ENCODE measurements at places on chromosomes 12 and 14.
A peak's percentile ranks its signal among the peaks of the same experiment; 100 is the strongest.

GRCh38 chr12:7344833-7345606, 41.1 kb downstream of the ACSM4 start:
- no peaks in the 10 kb centered on the region for H3K27me3 ChIP-seq
- no peak overlapping the region for H3K27ac ChIP-seq
- H3K4me3 ChIP-seq: no peak overlapping the region
- DNase-seq: no peak
- H3K36me3 ChIP-seq: no peaks in the 10 kb centered on the region

- H3K4me1 ChIP-seq: no peaks in the 10 kb centered on the region
- no peaks in the 10 kb centered on the region for H3K36me3 ChIP-seq
- no peak overlapping the region for H3K4me3 ChIP-seq
Measured at GRCh38 chr12:12600659-12601058, 11.0 kb upstream of the CREBL2 start.

DNA sequence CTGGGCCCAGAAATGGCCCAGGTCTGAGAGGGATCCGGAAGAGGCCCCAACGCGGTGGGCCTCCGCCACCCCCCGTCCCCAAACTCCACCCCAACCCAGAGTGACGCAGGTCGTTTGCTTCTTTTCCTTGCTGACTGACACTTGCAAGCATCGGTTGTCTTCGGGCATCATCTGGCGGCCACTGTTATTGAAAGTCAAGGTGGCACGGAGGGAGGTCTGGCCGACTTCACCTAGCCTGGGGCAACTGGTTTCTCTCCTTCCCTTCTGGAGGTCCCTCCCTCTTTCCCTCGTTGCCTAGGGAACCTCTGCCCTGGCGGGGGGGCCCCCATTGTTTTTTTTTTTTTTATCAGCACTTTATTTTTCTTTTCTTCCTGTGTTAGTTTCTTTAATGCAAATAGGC, 241.8 kb downstream of the ALG10 start:
- DNase-seq: no peak
- no peaks in the 10 kb centered on the region for H3K4me1 ChIP-seq
- H3K4me3 ChIP-seq: no peak overlapping the region
- no peak overlapping the region for H3K27ac ChIP-seq

- H3K27ac ChIP-seq: no peak overlapping the region
- no peak for DNase-seq
- no peaks in the 10 kb centered on the region for H3K36me3 ChIP-seq
- no peaks in the 10 kb centered on the region for H3K27me3 ChIP-seq
- no peak overlapping the region for H3K4me3 ChIP-seq
- no peaks in the 10 kb centered on the region for H3K4me1 ChIP-seq
Measured at GRCh38 chr12:80549298-80549697, 105.3 kb downstream of the PTPRQ start.

- no peak overlapping the region for H3K4me3 ChIP-seq
- no peaks in the 10 kb centered on the region for H3K27me3 ChIP-seq
- no peaks in the 10 kb centered on the region for H3K36me3 ChIP-seq
- H3K4me1 ChIP-seq: no peaks in the 10 kb centered on the region
Measured at GRCh38 chr14:89137526-89138163, 279.4 kb downstream of the FOXN3 start.

DNA sequence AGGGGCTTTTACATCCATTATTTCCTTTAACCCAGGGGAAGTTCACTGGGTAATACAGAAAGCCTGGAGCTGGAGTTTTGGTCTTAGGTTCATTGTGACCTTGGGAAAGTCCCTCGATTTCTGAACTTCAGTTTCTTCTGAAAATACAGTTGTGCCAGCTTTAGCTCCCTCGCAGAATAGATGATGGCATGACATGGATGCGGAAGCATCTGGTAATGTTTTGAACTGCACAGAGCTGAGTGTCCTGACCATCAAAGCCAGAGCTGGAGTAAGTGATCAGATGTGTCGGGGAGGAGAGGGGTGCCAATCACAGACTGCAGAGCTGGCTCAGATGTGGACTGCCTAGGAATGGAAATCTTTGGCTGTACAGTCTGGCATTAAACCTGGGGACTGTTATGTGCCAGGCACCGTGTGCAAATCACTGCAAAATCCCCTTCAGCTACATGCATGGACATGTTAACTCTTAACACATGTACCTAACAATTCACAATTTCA, 180.9 kb downstream of the ETV6 start:
- H3K27ac ChIP-seq: no peak overlapping the region
- DNase-seq: no peak
- peaks cover 48% of the 10 kb centered on the region for H3K4me1 ChIP-seq
- H3K36me3 ChIP-seq: no peaks in the 10 kb centered on the region
- no peaks in the 10 kb centered on the region for H3K27me3 ChIP-seq

- no peak overlapping the region for H3K27ac ChIP-seq
- no peaks in the 10 kb centered on the region for H3K27me3 ChIP-seq
Measured at GRCh38 chr14:38171197-38171596, 36.5 kb upstream of the SSTR1 start.

DNA sequence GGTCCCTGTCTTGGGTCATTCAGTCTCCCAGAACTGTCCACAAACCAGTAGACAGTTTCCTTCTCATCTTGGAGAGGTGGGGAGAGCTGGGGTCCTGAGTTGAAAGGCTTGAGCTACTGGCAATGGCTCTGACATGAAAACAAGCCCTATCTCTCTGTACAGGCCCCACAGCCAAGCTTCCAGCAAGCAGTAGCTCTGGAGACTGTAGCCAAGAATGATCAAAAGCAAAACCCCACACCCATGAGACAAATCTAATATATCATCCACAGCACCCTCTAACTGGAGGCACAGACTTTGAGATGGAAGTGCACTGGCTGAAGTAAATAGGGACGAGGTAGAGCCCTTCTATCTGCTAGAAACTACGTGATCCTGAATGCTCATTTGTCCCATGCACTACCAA, 40.9 kb downstream of the RERG start:
- no peaks in the 10 kb centered on the region for H3K36me3 ChIP-seq
- H3K27ac ChIP-seq: peak overlapping the region; percentile 44
- H3K4me1 ChIP-seq: no peaks in the 10 kb centered on the region
- no peak overlapping the region for H3K4me3 ChIP-seq
- H3K27me3 ChIP-seq: no peaks in the 10 kb centered on the region
- DNase-seq: no peak

DNA sequence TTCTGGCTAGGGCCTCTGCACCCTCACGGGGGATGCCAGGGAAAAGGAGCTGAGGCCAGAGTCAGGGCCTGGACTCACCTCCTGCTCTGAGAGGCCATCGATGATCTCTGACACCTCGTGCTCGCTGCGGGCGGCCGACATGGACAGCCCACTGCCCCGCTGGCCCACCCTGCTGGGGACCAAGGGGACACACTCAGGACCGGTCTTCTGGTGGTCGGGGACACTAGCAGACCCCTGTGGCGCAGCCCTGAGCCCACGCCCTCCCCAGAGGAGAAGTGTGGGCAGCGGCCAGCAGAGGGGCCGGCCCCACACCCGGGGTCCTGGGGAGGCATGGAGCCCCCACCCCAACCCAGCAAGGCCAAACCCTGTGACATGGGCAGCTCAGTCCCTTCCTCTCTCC, 134.6 kb downstream of the RFLNA start:
- no peak overlapping the region for H3K4me3 ChIP-seq
- no peaks in the 10 kb centered on the region for H3K4me1 ChIP-seq
- no peaks in the 10 kb centered on the region for H3K27me3 ChIP-seq
- DNase-seq: no peak
- H3K36me3 ChIP-seq: peaks cover 29% of the 10 kb centered on the region

DNA sequence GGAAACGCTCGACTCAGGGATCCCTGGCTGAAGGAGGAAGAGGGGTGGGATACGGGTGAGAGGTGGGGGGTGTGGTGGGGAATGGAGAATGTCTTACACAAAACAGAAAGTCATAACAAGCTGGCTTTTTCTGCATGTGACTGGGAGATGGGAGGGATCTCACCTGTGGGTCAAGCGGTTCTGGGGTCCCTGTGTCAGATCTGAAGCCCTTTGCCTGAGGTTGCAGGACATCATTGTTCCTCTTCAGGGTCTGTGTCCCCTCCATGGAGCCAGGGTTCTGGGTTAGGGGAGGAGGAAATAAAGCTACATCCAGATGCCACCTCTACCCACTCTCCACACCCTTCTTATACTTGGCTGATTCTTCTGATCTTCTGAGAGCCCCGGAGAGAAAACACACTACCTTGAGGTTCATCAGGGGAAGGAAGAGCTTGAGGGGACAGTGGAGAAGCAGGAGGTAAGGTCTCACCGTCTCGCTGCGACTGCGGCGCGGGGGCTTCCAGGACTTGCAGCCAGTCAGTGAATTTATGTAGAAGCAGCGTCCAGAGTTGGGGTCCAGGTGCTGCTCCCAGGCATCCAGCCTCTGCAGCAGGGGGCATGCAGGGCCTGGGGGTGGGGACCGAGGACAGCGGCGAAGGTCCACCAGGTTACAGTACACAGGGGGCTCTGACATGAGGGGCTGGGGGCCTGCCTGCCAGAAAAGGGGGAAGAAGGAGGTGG, 2.5 kb downstream of the ARHGAP9 start:
- peak overlapping the region; percentile 55 for H3K4me3 ChIP-seq
- DNase-seq: no peak
- H3K36me3 ChIP-seq: no peaks in the 10 kb centered on the region
- peaks cover 4% of the 10 kb centered on the region for H3K27me3 ChIP-seq
- H3K4me1 ChIP-seq: peaks cover 5% of the 10 kb centered on the region

DNA sequence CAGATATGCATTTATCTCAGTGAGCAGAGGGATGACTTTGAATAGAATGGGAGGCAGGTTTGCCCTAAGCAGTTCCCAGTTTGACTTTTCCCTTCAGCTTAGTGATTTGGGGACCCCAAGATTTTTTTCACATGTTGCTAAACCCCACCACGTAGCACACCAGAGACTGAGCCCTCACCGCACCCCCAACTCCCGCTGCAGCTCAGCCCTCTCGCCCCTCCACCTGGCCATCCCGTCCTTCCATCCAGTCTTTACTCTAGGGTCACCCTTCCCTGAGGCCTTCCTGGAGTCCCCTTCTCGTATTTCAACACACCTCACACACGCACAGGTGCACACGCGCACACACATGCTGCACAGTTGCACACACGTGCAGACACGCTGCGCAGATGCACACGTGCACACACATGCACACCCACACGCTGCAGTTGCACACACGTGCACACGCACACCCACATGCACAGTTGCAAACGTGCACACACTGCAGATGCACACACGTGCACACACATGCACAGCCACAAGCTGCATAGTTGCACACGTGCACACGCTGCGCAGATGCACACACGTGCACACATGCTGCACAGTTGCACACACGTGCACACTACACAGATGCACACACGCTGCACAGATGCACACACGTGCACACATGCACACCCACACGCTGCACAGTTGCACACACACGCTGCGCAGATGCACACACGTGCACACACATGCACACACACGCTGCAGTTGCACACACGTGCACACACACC, 30.0 kb downstream of the HSP90AA1 start:
- no peak for DNase-seq
- no peaks in the 10 kb centered on the region for H3K27me3 ChIP-seq
- no peaks in the 10 kb centered on the region for H3K4me1 ChIP-seq

DNA sequence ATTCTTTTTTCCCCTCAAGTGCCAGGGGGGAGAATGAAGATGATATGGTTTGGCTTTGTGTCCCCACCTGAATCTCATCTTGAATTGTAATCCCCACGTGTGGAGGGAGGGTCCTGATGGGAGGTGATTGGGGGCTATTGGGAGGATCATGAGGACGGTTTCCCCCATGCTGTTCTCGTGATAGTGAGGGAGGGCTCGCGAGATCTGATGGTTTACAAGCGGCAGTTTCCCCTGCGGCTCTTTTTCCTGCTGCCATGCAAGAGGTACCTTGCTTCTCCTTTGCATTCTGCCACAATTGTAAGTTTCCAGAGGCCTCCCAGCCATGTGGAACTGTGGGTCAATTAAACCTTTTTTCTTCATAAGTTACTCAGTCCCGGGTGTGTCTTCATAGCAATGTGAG, 173.7 kb downstream of the CAND1 start:
- no peaks in the 10 kb centered on the region for H3K36me3 ChIP-seq
- no peaks in the 10 kb centered on the region for H3K27me3 ChIP-seq
- no peak overlapping the region for H3K27ac ChIP-seq
- DNase-seq: no peak

DNA sequence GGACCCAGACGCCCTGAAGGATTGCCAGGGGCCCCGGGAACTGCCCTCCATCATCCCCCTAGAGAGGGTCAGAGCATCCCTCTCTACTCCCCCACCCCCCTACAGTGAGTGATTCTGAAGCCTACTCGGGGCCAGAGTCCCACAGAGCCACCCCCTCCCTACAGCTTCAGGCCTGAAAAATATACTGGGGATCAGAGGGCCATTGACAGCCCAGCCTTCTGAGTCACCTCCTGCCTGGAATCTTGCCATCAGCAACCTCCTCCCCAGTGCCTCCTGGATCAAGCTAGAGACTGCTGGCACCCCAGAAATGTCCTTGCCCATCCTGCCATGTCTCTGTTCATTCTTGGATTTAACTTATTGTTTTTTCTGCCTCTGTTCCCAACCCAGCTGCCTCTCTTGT, 21.7 kb upstream of the MIA2 start:
- H3K4me1 ChIP-seq: no peaks in the 10 kb centered on the region
- no peak overlapping the region for H3K27ac ChIP-seq
- no peaks in the 10 kb centered on the region for H3K27me3 ChIP-seq
- H3K4me3 ChIP-seq: no peak overlapping the region

GRCh38 chr12:30117483-30117882, 333.7 kb upstream of the TMTC1 start:
- no peak overlapping the region for H3K27ac ChIP-seq
- no peak overlapping the region for H3K4me3 ChIP-seq
- no peaks in the 10 kb centered on the region for H3K36me3 ChIP-seq
- DNase-seq: no peak
- no peaks in the 10 kb centered on the region for H3K4me1 ChIP-seq

DNA sequence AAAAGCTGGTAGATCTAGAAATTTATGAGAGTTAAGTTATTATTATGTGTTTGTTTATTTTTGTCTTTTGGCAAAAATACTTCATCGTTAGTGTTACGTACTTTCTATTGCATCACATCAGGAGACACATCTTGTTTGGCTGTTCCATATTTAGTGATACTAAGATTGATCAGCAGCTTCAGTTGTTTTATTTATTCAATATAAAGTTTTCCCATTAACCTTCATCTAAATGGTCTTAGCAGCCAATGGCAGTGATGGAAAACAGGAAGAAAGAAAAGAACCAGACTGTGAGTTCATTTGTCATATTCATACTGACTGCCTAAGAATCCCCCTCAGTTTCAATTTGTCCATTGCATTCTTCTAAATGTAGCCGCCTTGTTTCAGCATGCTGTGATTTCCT, 122.3 kb downstream of the METTL25 start:
- H3K4me3 ChIP-seq: no peak overlapping the region
- no peaks in the 10 kb centered on the region for H3K36me3 ChIP-seq
- DNase-seq: no peak
- H3K27me3 ChIP-seq: no peaks in the 10 kb centered on the region
- H3K4me1 ChIP-seq: peaks cover 3% of the 10 kb centered on the region

- H3K4me3 ChIP-seq: no peak overlapping the region
- no peak overlapping the region for H3K27ac ChIP-seq
- H3K27me3 ChIP-seq: no peaks in the 10 kb centered on the region
- DNase-seq: no peak
- H3K4me1 ChIP-seq: no peaks in the 10 kb centered on the region
- H3K36me3 ChIP-seq: no peaks in the 10 kb centered on the region
Measured at GRCh38 chr12:80756875-80757274, 40.2 kb downstream of the MYF5 start.

- DNase-seq: no peak
- H3K4me1 ChIP-seq: peaks cover 12% of the 10 kb centered on the region
- peak within 1 kb of the TSS; percentile 94 for H3K27ac ChIP-seq
- H3K36me3 ChIP-seq: no peaks in the 10 kb centered on the region
Measured at GRCh38 chr12:11649413-11650285, at the start of gene ETV6. ETV6 (plus strand) TSS chr12:11649674; CDS start chr12:11650128, 454 bp downstream.
